ENCODE measurements at places on chromosomes 1 and 21.

DNA sequence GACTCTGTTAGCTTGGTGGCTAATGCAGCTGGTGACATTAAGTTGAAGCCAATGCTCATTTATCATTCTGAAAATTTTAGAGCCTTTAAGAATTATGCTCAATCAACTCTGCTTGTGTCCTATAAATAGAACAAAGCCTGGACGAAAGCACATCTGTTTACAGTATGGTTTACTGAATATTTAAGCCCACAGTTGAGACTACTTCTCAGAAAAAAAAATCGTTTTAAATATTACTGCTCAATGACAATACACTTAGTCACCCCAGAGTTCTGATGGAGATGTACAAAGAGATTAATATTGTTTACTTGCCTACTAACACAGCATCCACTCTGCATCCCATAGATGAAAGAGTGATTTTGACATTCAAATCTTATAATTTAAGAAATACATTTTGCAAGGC lies 79.6 kb downstream of the NEGR1 start:
- DNase-seq: no peak

DNA sequence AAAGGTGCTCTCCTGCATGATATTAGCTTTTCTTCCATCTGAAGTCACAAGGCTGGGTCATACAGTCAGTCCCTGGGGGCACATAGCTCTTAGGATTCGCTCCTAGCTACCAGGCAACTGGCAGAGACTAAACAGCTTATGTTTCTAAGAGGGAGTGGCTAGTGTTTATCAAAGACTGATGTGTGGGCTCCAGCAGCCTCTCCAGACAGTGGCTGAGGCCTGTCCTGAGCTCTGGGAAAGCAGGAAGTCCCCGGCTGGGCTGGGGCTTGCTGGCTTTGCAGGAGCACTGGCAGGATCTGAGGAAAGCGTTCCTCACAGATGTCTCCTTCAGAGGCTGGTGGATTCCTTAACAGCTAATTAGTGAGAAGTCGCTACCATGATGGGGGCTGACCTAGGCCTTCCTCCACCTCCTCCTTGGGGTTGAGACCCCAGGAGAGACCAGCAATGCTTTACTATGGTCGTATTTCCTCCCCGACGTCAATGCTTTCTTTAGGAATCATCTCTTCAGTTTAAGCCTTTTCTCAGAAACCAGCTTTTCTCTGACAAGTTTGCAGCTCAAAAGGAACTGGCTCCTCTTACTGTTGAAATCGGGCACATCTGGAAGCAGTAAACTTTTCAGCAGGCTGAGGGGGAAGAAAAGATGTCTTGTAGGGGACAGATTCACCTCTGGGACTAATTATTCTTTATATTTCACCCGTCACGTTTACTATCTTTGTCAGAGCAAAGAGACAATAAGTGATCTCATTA lies 33.5 kb upstream of the HHAT start:
- peak; percentile 57 for DNase-seq

- DNase-seq: no peak
These were observed 3.1 kb upstream of the DSCAM start for GRCh38 chr21:40850071-40850470.

DNA sequence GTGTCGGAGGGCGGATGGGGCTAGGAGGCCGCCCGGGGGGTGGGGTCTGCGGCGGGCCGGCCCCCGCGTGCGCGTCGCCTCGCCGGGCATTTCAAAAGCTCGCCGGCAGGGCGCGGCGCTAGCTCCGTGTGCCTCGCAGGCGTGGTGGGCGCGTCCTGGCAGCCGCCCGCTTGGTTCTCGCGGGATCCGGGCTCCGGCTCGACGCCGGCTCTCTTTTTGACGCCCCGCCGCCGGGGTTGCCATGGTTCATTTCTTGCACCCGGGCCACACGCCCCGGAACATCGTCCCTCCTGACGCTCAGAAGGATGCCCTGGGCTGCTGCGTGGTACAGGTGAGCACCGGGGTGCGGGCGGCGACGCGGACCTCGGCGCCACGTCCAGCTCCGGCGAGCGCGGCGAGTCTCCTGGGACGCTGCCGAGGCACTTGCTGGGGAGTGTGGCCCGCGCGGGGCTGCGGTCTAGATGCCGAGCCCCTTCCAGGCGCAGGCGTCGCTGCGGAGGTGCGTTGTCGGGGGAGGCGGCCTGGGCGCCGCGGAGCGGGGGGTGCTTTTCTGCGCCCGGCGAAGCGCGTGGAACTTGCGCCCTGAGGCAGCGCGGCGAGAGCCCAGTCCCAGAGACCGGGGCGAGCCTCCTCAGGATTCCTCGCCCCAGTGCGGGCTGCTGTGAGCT lies at the start of gene ZYG11A:
Gene ZYG11A (plus strand): TSS at position 118 of the 668 bp plus-strand sequence. CDS start 124 bp downstream, at position 242.
- DNase-seq: peak; percentile 24

GRCh38 chr1:17842686-17843085 lies 87.6 kb downstream of the ACTL8 start:
- DNase-seq: no peak

- DNase-seq: peak; percentile 26
These were observed 75.1 kb downstream of the DTL start for GRCh38 chr1:212110617-212111016.

DNA sequence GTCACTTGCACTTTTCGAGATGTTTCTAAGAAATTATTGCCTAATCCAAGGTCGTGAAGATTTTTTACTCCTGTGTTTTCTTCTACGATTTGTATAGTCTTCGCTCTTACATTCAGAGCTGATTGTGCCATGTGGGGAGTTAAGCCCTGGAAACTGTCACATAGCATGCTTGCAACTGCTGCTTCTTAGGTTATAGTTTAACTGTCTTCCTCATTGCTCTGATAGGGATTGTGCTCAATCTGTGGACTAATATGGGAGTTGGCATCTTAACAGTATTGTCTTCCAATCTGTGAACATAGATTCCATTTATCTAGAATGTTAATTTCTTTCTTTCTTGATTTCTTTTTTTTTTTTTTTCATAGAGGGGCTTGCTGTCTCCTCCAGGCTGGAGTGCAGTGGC lies 34.8 kb upstream of the CAMTA1 start:
- no peak for DNase-seq
